Stimulated activated CD4-positive, alpha-beta T cell treated with anti-CD3 and anti-CD28 coated beads, Interleukin-2, amount 100 ng/mL, for 48 hours (primary cell): ENCODE measurements at places on chromosomes 5 and 9.

DNA sequence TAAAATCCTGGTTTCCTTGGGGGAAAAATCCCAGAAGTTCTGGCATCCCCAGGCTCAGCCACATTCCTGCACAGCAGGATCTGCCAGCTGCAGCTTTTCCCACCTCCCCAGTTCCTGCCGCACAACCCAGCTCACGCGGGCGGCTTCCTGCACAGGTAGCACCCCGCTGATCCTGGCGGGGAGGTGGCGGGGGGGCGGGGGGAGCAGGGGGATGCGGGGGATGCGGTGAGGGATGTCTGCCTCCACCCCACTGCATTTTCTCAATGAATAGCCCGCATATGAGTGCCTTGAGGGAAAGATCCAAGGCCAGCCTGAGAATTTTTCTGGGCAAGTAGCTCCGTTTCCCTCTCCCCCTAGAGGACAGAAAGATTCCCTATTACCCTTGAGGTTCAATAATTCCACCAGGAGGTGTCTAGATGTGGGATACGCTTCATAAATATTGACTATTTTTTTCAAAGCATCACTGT lies 21.1 kb downstream of the GFPT2 start:
- no peak for DNase-seq

- DNase-seq: no peak
These were observed 6.2 kb downstream of the BARHL1 start for GRCh38 chr9:132588501-132589147.

- no peak for DNase-seq
These were observed 17.7 kb upstream of the FAM120AOS start for GRCh38 chr9:93471124-93471523.

- DNase-seq: no peak
These were observed 270.6 kb downstream of the MLLT3 start for GRCh38 chr9:20351715-20352114.

- no peak for DNase-seq
These were observed 1.4 kb upstream of the GLIS3 start for GRCh38 chr9:4301296-4301695.

DNA sequence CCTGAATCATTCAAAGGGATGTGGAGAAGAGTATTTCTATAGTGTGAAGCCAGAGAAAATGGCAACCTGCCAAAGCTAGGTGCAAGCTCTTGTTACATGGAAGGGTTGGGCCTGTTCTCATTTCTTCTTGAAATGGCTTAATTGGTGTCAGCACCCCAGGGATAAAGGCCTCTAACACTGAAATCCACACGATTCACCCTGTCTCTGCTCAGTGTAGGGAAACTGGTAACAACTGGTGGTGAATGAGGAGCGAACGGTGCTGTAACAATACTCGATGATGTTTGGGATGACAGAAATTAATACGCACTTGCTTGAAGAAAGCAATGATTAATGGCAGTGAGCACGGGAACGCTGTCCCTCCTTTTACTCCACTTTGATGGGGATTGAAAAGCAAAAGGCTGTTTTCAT lies 16.2 kb downstream of the PBX3 start:
- no peak for DNase-seq

DNA sequence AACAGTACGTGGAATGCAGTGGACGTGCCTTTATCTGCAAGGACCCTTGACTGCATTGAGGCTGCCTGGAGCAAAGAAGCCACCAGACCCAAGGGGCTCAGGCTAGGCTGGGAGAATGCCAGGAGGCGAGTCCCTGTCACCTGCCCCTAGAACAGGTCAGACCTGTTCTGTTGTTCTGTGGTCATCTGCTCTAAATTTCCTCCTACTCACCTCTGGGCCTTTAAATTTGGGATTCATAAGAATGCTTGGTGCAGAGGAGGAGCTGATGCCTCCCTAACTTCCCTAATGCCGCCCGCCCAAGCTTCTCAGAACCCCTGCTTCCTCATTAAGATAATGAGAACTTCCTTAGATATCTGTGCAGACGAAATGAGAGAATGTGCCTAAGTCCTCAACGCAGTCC lies 32.0 kb downstream of the DAPK1 start:
- DNase-seq: no peak

- DNase-seq: no peak
These were observed 8.5 kb upstream of the PPIC start for GRCh38 chr5:123044926-123045617.

GRCh38 chr9:25960178-25960577 lies 281.9 kb upstream of the TUSC1 start:
- no peak for DNase-seq

DNA sequence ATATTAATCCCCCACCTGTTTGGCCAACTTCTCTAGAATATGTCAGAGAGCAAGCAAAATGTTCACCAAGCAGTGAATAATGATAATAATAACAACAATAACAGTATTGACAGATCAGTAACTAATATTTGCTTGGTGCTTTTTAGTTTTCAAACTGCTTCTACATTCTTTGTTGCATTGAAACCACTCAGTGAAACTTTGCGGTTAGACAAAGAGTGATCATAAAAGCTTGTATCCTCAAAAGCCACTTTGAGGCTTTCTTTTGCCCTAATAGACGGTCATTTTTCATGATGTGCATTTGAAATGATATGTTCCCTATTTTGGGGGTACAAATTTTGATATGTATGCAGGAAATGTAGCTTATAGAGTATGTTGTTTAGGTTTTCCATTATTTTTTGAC lies 43.6 kb upstream of the PTGS1 start:
- DNase-seq: no peak

- no peak for DNase-seq
These were observed 345.7 kb downstream of the DRD1 start for GRCh38 chr5:175098301-175098700.

- no peak for DNase-seq
These were observed 63.3 kb upstream of the GRAMD2B start for GRCh38 chr5:126359884-126360283.

- DNase-seq: no peak
These were observed 74.4 kb downstream of the FGF18 start for GRCh38 chr5:171493646-171494393.

GRCh38 chr5:98768960-98769209 lies 4.6 kb upstream of the RGMB start:
- no peak for DNase-seq

GRCh38 chr5:146042628-146043279 lies 62.6 kb downstream of the PLAC8L1 start:
- no peak for DNase-seq

DNA sequence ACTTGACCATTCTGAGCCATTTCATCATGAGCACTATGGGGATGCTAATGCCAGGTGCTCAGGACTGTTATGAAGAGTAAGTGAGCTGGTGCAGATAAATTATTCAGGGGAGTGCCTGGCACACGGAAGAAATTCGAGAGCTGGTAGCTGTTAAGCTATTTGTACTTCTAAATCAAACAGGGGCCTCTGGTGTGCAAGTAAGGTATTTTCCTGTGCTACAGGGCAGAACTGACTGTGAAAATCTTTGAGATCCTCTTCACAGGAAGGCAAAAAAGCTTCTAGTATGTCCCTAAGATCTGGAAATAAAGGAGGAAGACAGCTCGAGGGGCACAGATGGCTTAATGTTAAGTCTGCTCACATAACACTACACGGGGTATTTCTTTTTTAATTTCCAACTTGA lies 106.3 kb upstream of the SPOCK1 start:
- DNase-seq: no peak

GRCh38 chr5:61059499-61059898 lies 102.8 kb downstream of the SMIM15 start:
- DNase-seq: no peak

GRCh38 chr5:139701056-139701741 lies 53.0 kb downstream of the CXXC5 start:
- no peak for DNase-seq

DNA sequence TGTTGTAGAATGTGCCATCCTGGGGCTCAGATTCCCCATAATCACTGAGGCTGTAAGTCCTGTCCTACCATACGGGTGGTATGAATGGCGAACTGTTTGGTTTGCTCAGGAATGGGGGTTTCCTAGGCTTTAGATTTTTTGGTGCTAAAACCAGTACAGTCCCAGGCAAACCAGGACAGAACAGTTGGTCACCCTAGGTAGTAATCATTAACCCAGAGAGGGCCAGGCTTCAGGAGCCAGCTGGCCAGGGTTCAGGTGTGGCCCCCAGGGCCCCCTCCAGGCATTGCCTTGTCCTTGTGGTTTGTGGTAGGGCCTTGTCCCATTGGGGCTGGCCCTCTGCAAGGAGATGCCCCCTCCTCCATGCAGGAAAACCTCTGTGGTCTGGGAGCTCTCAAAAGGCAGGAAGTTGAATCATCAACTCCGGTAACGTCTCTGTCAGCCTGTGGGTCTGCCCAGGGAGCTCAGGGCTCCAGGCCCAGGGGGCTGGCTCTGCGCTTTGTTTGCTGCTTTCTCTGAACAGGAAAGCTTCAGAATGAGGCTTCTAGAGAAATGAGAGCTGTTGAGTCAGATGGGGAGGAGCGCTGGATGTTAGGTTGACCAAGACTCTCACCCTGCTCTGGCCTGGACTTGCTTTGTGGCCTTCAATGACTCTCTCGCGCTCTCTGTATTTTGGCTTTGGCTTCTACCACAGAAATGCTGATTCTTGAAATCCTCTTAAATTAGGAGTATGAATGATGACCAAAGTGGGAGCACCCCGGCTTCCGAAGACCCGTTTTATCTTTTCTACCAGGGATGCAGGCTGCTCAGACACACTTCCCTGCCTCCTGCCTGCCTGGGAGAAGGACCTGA lies 22.2 kb upstream of the JADE2 start:
- peak; percentile 66 for DNase-seq

DNA sequence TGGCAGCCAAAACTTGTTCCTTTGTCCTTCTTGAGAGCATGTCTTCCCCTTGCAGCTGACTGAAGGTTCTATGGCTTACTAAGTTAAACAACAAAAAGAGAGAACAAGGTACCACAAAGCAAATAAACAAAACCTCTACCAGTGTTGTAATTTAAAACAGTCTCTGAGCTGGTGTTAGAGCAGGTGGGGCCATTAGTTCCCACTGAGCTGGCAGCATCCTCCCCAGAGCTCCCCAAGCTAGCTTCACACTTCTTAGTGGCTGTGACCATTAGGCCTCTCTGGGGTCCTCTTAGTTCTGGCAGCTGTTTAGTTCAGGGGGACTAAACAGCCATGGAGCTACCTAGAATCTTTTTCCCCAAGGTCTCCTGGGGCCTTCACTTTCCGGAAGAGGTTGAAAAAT lies 128.6 kb upstream of the ELL2 start:
- no peak for DNase-seq

DNA sequence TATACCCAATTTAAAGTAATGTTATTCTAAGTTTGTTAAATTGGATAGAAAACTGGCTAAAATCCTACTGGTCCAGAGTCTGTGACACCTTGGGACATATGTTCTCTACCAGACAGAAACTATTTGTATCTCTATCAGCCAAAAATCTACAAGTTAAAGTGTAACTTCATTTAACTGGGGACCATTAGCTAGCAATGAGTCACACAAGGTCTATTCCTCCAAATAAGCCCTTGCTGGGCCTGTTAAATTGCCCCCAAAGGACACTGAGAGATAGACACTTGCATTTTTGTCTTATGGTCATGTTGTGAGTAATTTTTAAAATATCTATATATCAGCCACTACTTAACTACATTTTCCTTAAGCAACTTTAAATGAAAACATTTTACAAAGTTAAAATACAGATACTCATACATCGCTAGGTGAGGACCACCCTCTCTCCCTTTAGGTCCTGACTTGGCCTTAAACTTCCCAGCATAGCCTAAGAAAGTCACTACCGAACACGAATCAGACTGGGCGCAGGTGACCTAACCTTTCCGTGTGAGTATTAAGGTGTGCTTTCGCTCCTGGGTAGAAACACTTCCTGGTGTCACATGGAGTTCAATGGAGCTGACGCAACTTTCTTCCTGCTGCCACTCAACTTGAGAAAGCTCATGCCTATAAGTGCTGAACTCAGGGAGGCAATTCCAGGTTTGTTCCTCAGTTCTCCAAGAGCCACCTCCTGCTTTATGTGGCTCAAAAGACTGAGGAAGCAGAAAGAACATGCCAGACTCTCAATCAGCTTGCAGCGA lies 249.1 kb downstream of the DIRAS2 start:
- no peak for DNase-seq

DNA sequence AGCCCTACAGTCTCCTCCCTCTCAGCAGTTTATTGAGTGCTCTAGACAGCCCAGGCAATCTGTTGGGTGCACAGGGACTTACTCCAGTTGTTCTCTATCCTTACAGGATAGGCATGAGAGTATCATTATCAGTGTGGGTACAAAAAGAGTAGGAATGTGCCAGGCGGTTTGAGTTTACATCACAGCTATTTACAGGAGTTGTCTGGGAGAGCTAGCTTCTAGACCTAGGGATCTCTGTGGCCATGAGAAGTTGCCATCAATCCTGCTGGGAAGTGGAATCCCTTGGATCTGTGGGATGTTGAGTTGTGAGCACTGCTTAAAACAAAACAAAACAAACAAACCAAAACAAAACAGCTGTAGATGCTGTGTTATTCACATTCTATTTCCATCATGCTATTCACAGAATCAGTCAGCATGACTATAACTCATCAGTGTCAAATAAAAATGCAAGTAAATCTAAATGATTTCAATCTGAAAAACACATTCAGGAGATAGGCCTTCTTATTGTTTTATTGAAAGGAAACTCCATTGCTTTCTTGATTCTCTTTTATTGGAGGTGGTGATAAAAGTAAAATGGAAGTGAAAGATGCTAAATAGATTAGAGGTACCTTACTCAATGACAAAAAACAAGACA lies 552.4 kb upstream of the ZNF608 start:
- no peak for DNase-seq

DNA sequence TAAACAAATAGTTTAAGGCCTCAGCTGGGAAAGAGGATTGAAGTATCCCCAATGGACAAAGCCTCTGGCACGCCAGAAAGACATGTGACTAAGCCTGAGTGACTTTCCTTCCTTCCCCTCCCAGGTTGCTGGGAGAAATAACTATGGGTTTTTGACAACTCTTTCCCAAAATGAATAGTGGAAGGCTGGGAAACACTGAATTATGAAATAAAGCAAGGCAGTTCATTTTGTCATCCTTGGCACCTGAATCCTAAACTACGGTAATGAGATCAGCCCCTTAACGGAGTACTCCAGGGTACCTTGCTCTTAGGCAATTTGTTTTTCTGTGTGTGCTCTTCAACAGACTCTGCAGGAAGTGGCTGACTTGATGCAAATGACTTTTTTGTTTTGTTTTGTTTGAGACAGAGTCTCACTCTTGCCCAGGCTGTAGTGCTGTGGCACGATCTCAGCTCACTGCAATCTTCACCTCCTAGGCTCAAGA lies 75.2 kb downstream of the LMNB1 start:
- DNase-seq: no peak

DNA sequence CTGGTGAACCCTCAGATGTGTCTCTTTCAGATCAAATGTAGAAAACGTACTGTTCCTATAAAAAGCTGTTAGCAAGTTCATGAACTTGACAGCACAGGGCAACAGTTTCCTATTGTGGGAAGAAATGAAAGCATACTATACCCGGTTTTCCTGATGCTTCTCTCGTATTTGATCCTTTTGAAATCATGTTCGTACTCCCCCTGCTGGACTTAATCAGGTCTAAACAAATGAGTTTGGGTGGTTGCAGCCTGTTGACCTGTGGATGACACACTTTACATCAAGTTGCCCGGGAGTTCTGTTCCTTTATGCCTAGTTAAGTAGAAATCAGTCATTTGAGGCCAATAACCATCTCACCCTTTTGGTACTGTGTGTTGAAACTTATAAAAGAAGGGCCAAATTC lies 1992.3 kb downstream of the MAT2B start:
- no peak for DNase-seq

GRCh38 chr9:16458696-16459420 lies 411.6 kb downstream of the BNC2 start:
- no peak for DNase-seq
